ENCODE measurements at places on chromosomes 1 and 21.

DNA sequence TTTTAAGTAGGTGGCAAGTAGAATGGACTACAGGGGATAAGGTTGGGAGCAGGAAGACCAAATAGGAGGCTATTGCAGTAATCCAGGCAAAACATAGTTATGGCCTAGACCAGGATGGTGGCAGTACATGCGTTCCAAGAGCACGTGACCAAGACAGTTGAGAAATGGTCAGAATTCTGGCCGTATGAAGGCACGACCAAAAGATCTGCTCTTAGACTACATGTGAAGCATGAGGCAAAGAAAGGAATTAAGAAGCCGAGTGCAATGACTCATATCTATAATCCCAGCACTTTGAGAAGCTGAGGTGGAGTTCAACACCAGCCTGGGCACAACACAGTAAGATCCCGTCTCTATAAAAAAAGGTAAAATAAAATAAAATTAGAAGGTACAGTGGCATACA, 71.3 kb downstream of the LUZP1 start:
- ATAC-seq: no peak

GRCh38 chr1:115086176-115086830, 3.0 kb downstream of the TSPAN2 start:
- ATAC-seq: no peak

DNA sequence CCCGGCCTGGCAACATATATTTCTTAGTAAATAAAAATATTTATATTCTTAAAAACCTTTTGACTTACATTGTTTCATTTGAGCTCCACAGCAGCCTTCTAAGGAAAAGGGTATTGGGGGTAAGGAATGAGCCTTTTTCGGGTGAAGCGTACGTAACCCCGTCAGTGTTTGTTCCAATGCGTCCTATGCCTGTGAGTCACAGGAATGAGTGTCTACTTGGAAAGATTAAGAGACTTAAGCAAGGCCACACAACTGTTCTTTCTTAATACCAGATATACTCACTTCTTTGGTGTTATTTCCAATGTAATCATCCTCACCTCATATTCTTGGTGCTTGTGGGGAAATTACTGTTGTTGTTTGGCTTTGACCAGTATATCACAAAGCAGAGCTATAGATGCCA, 22.7 kb downstream of the WDTC1 start:
- ATAC-seq: no peak

DNA sequence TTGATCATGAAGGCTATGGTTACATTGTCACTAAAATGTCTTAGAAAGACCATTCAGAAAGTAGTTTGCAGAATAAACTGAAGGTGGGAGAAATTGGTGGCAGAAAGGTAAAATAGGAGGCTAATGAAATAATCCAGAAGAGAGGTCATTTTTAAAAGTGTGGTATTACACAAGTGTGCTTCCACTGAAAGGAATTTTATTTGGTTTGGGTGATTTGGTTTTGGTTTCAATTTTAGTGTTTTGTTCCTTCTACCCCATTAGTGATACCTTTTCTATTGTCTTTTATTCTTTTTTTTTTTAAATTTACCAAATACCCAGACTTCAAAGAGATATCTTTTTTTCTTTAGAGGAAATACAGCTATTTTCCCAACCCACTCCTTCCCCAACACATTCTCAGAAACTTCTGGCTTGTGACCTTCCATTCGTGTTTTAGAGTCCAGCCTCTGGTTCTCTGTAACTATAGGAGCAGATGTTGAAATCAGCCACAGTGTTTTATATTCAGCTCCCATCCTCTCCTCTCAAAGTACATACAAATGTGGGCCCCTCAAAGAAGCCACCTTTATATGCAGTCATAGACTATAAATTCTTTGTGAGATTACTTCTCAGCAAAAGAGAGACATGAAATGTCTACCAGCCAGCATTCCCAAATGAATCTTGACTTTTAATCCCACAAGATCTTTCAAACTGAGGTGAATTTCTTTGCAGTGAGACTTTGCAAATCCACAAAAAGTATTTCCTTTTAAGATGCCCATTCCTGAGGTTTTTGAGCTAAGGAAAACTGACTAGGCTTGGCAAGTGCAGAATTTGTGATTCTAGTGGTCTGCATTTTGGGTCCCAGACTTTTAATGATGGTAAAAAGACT, 42.0 kb upstream of the PALMD start:
- ATAC-seq: no peak

GRCh38 chr1:31715087-31715872, 11.5 kb upstream of the COL16A1 start:
- ATAC-seq: peak; percentile 42

- no peak for ATAC-seq
Observed at GRCh38 chr1:179012038-179012437, 13.7 kb upstream of the FAM20B start.

GRCh38 chr1:90417126-90417525, 300.0 kb downstream of the BARHL2 start:
- no peak for ATAC-seq

- ATAC-seq: no peak
Observed at GRCh38 chr1:18004278-18004677, 103.3 kb upstream of the IGSF21 start.

- ATAC-seq: peak; percentile 15
Observed at GRCh38 chr1:198676253-198676652, 37.4 kb downstream of the PTPRC start.

- no peak for ATAC-seq
Observed at GRCh38 chr21:34890724-34891612, 158.1 kb downstream of the RUNX1 start.

GRCh38 chr1:210448297-210448892, 119.7 kb downstream of the HHAT start:
- no peak for ATAC-seq

- ATAC-seq: no peak
Observed at GRCh38 chr1:234261545-234261944, 111.7 kb upstream of the COA6 start.

DNA sequence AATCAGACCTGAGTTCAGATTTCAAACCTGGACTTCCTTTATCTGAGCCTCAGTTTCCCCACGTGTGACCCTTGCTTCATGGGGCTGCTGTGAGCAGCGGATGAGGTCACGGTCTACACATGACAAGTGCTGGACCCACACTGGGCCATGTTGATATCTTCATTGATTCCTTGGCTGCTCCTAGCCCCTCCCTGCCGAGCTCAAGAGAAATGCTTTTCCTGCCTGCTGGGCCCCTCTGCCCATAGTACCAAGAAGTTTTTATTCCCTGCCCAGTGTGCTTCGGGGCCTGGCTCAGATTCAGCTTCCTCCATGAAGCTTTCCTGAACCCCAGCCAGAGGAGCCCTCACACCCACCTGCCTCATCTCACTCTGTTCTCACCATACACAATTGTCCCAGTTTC, 181.6 kb downstream of the PTPRU start:
- no peak for ATAC-seq

DNA sequence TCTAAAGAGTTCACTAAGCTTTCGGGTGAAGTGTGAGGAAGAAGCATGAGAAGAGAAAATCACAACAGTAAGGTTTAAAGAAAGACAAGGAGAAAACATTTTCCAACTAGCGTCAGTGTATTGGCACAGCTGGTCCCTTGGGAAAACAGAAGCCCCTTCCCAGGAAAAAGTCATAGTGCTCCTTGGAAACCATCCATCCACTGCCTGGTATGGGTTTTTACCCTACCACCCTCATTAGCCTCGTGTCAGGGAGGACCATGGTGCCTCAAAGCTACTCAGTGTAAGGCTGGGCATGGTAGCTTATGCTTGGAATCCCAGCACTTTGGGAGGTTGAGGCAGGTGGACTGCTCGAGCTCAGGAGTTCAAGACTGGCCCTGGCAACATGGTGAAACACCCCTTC, 12.7 kb downstream of the AADACL4 start:
- ATAC-seq: no peak

GRCh38 chr1:152681616-152682015, 4.3 kb upstream of the LCE2B start:
- ATAC-seq: no peak

DNA sequence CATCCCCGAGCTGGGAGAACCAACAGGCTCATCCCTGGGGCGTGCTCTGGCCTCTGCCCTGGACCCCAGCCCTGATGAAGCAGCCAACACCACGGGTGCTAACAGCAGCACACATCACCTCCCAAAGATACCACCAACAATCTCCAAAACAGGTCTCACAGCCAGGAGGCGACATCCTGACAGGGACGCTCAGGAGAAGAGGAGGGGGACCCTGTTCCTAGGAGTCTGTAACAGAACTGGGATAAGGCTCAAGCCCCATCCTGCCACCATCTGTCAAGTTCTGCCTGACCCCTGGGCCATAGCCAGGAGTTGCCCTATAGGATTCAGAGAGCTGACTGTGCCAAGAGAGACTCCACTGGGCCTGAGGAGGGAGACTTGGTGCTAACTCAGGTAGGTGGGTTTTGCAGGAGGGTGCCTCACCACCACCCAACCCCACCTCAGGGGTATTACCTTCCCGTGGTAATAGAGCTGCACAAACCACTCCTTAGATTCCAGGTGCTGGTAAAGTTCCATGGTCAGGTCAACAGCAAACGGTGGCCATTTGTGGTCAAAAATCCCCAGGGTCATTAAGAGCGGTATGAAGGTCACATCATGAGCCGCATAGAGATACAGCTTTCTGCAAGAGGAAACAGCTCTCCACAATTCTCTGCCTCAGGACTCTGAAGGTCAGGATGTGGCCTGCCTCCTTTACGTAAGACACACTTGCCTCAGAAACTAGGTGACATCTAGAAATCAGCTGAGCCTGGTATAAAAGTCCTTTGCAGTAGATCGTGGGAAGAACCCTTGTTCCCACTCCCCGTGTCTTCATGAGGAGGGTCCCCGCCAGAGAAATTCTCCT, 22.3 kb downstream of the ACP6 start:
- ATAC-seq: peak; percentile 33

GRCh38 chr1:152459596-152460528, 45.8 kb upstream of the CRNN start:
- ATAC-seq: peak; percentile 93

DNA sequence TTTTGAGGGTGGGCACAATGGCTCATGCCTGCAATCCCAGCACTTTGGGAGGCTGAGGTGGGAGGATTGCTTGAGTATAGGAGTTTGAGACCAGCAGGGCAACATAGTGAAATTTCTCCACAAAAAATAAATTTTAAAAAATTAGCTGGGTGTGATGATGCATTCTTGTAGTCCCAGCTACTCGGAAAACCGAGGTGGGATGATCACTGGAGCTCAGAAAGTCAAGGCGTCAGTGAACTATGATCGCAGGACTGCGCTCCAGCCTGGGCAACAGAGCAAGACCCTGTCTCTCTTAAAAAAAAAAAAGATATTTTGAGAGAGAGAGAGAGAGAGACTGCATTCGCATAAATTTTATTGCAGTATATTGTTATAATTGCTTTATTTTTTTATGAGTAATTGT, 75.9 kb upstream of the B3GALT5 start:
- no peak for ATAC-seq

DNA sequence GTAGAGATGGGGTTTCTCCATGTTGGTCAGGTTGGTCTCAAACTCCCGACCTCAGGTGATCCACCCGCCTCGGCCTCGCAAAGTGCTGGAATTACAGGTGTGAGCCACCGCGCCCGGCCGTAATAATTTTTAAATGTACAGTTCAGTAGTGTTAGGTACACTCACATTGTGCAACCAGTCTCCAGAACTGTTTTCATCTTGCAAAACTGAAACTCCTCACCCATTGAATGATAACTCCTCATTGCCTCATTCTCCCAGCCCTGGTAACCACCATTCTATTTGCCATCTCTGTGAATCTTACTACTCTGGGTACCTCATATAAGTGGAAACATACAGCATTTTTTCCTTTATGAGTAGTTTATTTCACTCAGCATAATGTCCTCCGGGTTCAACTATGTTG, 3.4 kb downstream of the NLRP3 start:
- ATAC-seq: no peak

- peak; percentile 86 for ATAC-seq
Observed at GRCh38 chr1:98794196-98794886, 132.8 kb downstream of the SNX7 start.

GRCh38 chr1:29272147-29272907, 36.0 kb downstream of the PTPRU start:
- ATAC-seq: no peak

GRCh38 chr1:207807690-207808321, 56.0 kb downstream of the CD46 start:
- ATAC-seq: no peak

- no peak for ATAC-seq
Observed at GRCh38 chr21:36550761-36551160, 70.8 kb upstream of the CLDN14 start.

GRCh38 chr1:81220614-81221071, 580.1 kb upstream of the ADGRL2 start:
- ATAC-seq: no peak

GRCh38 chr1:231958448-231958847, 331.9 kb downstream of the DISC1 start:
- ATAC-seq: no peak
